HCT116 (cell line): ENCODE measurements at places on chromosomes 5 and 9.

- no peak for DNase-seq
These were observed 138.1 kb downstream of the RGS3 start for GRCh38 chr9:113601656-113602055.

GRCh38 chr9:107636571-107637381 is 147.2 kb upstream of the KLF4 start:
- no peak for DNase-seq

DNA sequence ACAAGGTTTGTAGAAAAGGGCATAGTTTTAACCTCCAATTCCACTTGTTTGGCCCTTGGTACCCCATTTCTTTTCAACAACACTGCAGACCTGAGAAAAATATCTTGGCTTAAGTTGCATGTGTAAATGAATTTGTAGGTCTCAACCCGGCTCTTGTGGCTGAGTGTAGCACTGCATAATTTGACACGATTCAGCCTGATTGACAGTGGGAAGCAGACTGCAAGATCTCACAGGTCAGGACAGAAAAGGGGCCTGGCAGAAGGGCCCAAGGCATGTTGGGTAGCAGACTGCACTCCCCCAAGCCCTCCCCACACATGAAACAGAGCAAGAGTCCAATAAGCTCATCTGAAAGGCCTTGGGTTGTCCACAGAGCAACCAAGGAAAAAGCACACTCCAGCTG is 169.7 kb upstream of the SMARCA2 start:
- no peak for DNase-seq

DNA sequence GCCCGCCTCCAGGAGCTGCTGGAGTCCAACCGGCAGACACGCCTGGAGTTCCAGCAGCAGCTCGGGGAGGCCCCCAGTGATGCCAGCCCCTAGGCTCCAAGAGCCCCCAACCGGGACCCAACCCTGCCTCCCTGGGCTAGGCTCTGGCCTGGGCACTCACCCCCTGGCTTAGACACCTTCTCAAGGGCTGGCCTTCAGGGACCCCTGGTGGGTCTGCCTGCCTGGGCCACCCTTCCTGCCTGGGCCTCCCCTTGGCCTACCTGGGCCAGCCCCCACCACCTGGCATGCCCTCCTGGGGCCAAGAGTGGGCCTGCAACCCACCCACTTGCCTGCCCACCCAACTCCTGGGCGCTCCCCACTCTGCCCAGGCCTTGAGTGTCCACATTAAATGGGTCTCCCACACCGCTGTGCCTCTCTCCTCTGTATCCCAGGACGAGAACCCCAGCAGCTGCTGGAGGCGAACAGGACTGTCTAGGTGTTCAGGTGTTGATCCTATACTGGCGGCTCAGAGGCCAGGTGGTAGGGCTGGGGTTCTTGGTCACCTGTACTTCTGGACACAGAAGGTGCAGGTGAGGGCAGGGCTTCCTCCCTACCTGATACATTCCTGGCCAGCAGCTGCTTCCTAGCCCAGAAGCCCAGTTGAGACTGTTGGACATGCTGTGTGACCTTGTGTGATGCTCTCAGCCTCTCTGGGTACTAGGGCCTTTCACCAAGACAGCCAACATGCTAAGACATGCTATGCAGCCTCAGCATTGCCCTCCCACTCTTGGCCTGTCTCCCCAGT is 3.6 kb downstream of the BBLN start:
- no peak for DNase-seq
